ENCODE measurements at places on chromosomes 12 and 14. TPM values are rescaled to one million over a fixed set of nuclear protein-coding genes. Genes with fewer than 3 reads are reported as not detected.

GRCh38 chr14:100850841-100851585 is 25.1 kb downstream of the MEG3 start:
- DNase-seq = peak; percentile 46

DNA sequence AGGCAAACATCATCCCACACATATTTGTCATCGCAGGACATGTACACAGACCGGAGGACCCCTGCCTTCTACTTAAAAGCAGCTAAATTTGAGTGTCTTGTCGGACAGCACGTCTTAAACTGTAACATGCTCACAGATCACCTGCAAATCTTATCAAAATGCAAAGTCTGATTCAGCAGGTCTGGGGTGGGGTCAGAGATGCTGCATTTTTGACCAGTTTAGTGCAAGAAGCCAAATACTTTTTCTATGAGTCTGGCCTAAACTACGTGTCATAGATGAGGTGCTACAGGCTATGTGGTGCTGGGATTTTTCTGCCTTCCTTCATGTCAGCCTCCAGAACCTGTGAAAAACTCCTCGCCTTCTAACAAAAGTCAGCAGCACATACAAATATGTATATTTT is 178.8 kb upstream of the LHX5 start:
- DNase-seq = no peak

DNA sequence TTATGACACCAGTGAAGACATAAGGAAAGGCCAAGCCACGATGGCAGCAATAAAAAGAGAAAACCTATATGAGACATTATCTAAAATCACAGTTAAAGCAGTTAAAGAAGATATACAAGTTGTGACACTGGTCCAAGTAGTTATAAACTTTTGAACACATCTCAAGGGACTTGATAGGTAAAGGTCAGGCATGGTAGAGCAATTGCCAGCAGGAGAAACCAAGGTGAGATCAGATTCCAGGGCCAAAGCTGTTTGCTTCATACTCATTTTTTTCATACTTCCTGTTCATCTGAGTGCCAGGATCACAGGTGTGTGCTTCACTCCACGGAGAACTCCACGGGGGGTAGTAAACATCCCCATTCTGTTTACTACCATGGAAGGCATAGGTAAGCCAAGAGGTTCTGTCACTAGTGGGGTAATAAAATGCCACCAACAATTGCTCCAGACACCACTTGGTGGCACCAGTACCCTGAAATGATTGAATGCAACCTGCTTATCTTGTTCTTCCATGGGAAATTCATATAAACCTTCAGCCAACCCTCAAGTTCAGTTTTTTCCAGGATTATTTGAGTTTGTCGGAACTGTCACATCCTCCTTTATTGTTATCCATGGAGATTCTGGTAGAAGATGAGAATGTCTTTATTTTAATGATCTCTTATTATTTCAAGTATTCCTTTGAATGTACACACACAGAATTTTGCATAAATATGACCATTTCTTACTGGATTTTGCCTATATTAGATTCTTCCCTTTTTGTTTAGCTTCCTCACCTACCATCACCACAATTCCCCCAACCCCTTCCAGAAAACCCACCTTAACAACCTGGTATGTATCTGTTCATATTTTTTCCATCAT is 59.2 kb upstream of the TSPAN8 start:
- peak; percentile 46 for DNase-seq

Gene TAS2R46
- not detected for total RNA-seq

Gene TSPAN19
- 0.10 TPM for total RNA-seq

GRCh38 chr12:128693115-128693514 is 130.6 kb downstream of the SLC15A4 start:
- no peak for DNase-seq
